ENCODE measurements at places on chromosomes 3 and 15. TPM values are rescaled to one million over a fixed set of nuclear protein-coding genes. Genes with fewer than 3 reads are reported as not detected.

GRCh38 chr3:188396900-188397299 is 242.9 kb downstream of the LPP start:
- no peak for DNase-seq

DNA sequence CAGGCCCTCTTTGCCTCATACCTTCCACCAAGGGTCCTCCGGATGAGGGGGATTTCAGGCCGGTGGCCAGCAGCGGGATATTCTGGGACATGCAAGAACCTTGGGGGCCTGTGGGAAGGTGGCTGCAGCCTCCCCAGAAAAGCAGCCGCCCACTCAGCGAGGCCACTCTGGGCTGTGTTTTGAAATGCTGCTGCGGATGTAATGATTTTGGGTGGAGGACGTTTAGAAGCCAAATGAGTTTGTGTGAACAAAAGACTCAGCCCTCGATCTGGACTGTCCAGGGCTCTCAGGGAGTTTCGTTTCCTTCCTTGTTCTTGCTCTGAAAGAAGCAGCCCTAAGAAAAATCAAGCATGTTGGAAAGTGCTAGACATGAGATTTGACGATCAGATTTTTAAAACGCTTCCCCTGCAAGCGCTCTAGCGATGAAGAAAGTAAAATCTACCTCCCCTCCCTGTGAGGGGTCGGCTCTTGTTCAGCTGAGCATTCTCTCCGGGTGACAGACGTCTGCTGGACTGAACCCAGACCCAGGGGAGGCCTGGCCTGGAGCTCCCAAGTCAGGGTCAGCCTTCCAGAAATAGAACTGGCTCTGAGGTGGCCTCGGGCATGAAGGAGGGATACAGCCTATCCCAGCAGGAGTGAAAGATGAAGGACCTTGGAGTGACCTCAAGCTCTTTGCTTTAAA is 12.9 kb downstream of the HEG1 start:
- no peak for DNase-seq

GRCh38 chr15:101320501-101321052 is 25.5 kb upstream of the SNRPA1 start:
- DNase-seq = no peak

DNA sequence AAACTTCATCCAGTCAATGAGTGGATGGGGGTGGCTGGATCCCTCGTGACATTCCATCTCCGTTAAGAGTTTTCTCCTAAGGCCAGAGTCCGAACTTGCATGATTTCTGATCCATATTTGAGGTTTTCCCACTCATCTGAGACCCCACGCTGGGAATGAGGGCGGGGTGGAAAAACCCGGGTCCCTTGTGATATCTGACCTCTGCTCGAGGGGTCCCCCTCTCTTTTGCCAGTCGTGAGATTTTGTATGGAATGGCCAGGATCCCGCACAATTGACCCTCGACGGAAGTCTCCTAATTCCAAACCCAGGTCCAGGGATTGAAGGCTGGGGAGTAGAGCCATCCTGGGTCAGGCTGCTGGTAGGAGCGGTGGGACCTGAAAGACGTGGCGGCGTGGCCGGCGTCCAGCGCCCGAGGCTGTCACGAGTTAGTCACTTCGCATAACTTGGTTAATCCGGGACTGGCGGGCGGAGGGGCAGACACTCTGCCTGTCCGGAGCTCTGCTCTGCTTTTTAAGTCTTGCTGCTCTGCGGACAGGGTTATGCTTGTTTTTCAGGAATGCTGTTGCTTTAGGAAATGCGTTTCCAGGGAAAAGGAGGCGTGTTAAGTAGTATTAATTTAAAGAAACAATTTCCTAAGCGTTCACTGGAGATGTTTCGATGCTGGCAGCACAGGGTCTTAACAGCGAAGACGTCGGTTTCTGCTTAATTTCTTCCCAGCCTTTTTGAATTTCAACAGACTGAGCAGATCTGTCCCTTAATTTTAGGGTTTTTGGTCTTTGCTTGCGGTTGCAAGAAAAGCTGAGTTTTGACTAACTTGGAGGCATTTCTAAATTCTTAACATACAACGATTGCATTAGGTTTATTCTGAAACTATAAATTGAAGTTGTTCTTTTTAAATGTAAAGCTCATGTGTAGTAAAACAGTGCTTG is 69.7 kb upstream of the LRRFIP2 start:
- peak; percentile 86 for DNase-seq

DNA sequence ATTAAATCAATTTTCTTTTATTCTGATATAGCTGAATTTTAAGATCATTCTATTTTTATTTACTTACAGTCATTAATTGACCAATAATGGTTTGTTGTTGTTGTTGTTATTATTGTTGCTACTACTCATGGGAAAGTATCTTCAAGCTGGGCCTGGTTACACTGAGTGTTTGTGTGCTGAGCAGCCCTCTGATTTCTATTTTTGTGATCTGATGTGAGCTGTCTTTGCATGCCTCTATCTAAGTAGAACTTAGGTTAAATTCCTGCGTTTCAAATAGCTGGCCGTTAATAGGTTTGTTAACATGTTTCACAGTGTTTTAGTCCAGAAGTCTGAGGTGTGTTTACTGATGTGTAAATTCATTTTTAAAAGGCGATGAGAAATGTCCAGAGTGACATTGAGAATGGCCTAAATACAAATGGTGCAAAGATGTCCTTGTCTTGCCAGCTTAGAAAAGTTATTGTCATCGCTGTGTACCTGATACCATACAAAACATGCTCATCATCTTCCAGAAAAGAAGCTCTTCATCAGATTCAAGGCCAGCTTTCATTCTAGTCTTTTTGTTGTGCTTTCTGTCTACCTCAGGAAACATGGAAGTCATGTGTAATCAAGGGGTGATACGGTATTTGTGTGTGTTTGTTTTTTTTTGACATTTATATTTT is 15.8 kb downstream of the ARIH2 start:
- no peak for DNase-seq

GRCh38 chr3:110900576-110900975 is 171.0 kb upstream of the NECTIN3 start:
- no peak for DNase-seq

DNA sequence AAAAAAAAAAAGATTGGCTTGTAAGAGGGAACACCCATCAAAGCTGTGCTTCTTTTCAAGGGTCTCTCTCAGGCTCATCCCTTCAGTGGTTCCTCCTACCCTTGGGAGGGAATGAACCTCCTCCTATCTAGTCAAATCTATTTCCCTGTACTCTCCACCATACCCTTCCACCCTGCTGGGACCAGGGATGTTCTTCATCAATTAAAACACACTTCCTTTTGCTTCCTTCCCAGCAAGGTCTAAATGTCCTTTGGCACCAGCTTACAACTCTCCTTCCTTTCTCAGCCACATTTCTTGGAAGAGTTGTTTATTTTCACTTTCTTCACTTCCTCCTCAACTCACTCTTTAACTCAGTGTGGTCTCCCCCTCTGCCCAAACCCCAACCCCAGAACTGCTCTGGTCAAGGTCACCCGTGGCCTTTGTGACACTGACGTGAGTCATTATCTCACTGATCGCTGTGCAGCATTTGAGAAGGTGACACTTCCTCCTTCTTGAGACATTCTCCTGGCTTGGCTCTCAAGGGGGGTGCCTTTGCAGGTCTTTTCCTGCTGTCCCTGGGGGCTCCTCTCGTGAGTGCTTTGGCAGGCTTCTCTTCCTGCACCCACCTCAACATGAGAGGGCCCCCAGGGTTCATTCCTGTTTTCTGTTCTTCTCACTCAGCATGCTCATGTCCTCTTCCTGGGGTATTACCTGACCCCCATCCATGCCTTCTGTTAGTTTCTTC is 210.5 kb upstream of the TLE3 start:
- no peak for DNase-seq

DNA sequence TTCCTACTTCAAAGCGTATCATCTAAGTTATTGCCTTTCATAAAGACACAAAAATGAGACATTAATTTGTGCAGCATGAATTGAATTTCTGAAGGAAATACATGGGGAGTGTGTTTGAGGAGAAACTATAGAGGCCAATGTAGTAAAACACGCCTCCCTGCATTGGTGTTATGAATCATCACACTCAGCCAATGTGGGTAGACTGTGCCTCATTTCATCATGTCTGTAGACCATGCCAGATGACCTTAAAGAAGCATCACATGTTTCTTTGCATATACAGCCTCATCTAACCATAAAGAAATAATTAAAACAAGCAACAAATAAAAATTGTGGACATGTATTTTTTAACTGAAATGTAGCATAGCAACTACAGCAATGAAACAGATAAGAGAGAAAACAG is 486.0 kb upstream of the ADAMTS9 start:
- no peak for DNase-seq

- DNase-seq = no peak
These were observed 133.3 kb downstream of the ALCAM start for GRCh38 chr3:105499961-105500360.

- no peak for DNase-seq
These were observed 37.2 kb downstream of the ACAP2 start for GRCh38 chr3:195405651-195406050.

- DNase-seq = no peak
These were observed 40.9 kb downstream of the PHLDB2 start for GRCh38 chr3:111899966-111900365.

Gene CD200
- total RNA-seq = not detected

Gene SACM1L
- total RNA-seq = 7.7 TPM

Gene LSMEM2
- not detected for total RNA-seq

Gene PTX3
- total RNA-seq = 13.2 TPM

Data from MG63 (cell line).